Nephron progenitor cell (in vitro differentiated cells): ENCODE measurements at places on chromosomes 7 and 10.

- peaks cover 18% of the 10 kb centered on the region for H3K4me1 ChIP-seq
- no peak for DNase-seq
- no peak overlapping the region for H3K4me3 ChIP-seq
- no peaks in the 10 kb centered on the region for H3K27me3 ChIP-seq
Observed at GRCh38 chr7:44211126-44211675, 10.4 kb downstream of the YKT6 start.

- H3K27me3 ChIP-seq: peaks cover 7% of the 10 kb centered on the region
- no peaks in the 10 kb centered on the region for H3K36me3 ChIP-seq
- DNase-seq: no peak
- H3K4me3 ChIP-seq: no peak overlapping the region
Observed at GRCh38 chr7:157897681-157898080, 560.9 kb downstream of the DNAJB6 start.

- no peak for DNase-seq
- H3K4me1 ChIP-seq: peaks cover 39% of the 10 kb centered on the region
- H3K27me3 ChIP-seq: peaks cover 3% of the 10 kb centered on the region
- H3K36me3 ChIP-seq: no peaks in the 10 kb centered on the region
Observed at GRCh38 chr7:7324698-7325097, 142.4 kb downstream of the C1GALT1 start.

DNA sequence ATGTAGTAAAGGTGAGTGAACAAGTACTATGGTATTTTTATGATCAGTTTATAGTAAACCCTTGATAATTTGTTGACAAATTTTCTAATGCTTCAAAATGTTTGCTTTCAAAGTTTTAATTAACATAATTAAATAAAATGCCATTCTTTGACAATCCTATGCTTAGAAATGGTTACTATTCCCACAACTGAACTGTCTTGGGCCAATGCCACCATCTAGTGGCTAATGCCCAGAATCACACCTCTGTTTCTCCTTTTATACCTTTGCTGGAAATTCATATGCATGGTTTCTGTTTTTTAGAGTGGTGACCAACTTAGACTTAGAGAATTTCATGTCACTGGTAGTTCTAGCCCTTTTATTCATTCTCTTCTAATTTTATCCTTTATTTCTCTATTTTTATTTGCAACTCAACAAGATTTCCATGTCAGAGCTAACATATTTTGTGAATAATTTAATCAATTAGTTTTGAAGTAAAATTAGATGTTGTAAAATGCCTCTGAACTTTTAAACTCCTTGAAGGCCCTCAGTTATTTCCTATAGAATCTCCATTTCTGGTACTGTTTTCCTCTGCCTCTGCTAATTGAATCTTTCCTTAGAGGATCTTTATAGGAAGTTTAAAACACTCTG lies 31.1 kb downstream of the PCGF5 start:
- H3K36me3 ChIP-seq: peaks cover 25% of the 10 kb centered on the region
- no peak overlapping the region for H3K27ac ChIP-seq
- H3K4me1 ChIP-seq: no peaks in the 10 kb centered on the region
- DNase-seq: peak; percentile 42

DNA sequence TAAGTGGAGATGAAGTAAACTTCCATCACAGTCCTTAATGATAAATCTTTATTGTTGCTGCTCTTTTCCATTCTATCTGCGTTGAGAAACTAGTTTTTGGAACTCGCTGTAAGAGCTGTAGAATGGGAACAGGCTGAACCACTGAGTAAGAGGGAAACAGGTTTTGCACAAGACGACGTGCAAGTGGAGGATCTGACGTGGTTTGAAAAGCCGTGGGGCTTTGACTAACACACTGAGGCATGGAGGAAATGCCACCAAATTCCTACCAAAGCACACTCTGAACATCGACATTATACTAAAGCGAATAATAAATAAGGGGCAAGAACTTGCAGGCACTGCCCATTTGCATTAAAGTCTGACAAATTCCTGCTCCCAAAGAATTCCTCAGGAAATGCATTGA lies 160.6 kb downstream of the KLF6 start:
- DNase-seq: no peak
- no peak overlapping the region for H3K4me3 ChIP-seq
- H3K4me1 ChIP-seq: peaks cover under 1% of the 10 kb centered on the region

DNA sequence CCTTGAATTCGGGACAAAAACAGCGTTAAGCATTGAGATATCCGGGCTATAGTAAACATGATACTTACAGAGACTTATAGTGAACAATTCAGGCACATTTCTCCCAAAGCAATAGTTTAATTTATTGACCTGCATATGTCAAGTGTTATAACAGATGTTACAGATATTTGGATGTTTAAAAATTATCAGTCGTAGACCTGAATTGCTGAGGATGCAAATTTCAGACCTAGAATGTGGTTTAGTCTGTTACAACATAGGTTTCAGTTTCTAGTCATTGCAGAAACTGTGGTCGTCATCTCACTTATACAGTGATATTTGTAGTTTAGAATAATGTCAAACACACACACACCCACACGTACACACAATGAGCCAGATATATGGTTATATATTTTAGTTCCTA lies 85.2 kb downstream of the VTI1A start:
- H3K4me1 ChIP-seq: peaks cover 6% of the 10 kb centered on the region
- no peak overlapping the region for H3K4me3 ChIP-seq
- DNase-seq: no peak
- no peaks in the 10 kb centered on the region for H3K27me3 ChIP-seq
- no peak overlapping the region for H3K27ac ChIP-seq
- no peaks in the 10 kb centered on the region for H3K36me3 ChIP-seq
